ENCODE measurements at places on chromosomes 6 and 20.

DNA sequence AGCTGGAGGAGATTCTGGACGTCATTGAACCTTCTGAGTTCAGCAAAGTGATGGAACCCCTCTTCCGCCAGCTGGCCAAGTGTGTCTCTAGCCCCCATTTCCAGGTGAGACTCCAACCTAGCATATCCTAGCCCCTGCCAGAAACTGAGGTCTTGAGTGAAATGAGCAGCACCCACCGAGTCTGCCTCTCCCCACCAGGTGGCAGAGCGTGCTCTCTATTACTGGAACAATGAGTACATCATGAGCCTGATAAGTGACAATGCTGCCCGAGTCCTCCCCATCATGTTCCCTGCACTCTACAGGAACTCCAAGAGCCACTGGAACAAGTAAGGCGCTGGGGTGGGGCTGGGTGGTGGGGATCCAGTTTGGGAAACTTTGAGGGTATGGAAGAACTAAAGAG, 4.6 kb downstream of the MEA1 start:
- DNase-seq: no peak

- DNase-seq: no peak
Observed at GRCh38 chr6:36247693-36248092, 22.2 kb upstream of the PNPLA1 start.

DNA sequence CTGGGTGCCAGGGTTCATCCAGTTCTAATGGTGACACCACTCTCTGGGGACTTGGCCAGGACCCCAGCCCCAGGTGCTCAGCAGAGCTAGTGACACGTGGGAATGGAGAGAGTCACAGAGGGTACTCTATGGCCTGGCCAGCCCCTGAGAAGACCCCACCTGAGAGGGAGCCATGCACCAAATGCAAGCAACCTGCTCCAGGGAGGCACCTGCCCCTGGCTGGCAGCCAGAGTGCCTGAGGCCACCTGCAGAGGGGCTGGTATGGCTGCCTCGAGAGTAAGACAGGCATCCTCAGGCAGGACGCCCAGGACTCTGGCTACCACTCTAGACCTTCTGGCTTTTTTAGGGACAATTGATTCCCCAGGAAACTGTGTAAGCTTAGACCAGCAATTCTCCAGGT, 38.6 kb upstream of the CST7 start:
- no peak for DNase-seq

DNA sequence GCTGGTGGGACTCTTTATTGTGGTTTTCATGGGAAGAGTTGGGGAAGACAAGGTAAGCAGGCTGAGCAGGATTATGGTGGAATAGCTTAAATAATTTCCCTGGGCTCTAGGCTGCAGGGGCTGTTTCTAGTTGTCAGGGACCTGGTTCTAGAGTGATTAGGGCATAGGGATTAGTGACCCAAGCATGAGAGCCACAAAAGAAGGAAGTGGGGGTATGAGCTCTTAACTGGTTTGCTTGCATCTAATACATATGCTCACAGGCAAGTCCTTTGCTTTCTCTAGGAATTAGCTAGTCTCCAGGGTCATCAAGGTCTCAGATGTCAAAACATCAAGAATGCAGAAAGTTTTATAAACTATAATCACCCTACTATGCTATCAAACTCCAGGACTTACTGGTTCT, 67.5 kb upstream of the NRN1 start:
- no peak for DNase-seq

DNA sequence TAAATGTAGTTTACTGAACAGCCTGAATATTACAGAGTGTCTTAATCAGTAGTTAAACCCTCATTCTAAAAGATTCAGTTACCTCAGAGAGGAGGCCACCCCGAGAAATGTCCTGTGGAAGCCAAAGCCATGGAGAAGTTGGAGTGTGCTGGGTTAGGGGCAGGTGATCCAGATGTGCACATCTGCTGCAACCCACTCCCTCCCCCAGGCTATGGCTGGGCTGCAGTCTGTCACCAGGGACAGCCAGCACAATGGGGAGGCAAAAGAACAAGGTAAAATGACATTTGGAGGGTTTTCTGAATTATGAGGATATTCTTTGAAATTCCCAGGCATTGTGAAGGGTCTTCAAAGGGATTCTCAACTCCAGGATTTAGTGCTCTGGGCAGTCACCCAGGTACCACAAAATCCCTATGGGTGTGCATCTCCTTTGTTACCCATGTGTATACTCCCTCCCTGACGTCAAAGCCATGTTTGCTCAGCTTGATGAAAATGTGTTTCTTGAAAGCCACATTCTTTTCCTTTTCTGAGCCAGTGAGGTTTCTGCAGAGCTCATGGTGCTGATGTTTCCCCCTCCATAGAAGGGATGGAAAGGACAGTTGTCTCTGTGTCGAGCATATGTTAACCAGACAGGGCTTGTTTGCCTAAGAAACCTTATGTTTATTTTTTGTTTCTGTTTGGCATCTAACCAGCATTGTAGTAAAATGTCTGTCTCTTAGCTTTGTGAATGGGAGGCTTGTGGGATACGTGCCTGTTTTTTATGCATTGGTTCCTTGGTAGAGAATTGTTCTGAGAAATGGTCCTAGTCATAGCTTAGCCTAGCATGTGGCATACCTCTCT, 212.3 kb upstream of the TBX18 start:
- no peak for DNase-seq

DNA sequence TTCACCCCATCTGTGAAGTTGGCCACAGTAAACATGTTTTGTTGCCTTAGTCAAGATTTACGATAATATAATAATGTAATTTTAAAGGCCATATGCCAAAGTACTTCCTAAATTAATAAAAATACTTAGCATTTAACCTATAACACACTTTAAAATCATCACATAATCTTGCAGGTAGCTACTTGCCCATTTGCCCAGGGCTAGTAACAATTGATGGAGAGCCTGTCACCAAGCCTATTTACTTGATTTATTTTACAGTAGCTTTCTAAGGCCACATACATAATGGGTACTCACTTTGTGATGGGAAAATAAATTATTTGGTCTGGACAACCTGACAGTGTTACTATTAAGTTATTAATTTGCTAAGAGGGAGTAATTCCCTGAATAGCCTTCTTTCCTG, 14.5 kb downstream of the BTBD9 start:
- no peak for DNase-seq

DNA sequence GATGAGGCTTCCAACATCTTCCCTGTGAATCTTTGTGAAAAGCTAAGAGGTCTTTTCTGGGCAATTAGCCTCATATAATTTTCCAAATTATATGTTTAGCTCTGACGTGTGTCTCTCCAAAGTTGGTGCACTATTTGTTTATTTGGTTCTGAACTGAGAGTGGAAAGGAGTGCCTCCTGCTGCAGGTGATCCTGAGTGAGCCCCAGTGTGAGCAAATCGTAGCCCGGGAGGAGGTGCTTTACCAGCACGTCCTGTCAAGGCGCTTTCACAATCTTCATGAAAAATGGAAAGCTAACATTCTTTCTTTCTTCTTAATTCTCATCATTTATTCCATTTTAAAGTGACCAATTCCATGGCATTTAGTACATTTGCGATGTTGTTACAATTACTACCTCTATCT, 231.9 kb downstream of the BMP2 start:
- no peak for DNase-seq

DNA sequence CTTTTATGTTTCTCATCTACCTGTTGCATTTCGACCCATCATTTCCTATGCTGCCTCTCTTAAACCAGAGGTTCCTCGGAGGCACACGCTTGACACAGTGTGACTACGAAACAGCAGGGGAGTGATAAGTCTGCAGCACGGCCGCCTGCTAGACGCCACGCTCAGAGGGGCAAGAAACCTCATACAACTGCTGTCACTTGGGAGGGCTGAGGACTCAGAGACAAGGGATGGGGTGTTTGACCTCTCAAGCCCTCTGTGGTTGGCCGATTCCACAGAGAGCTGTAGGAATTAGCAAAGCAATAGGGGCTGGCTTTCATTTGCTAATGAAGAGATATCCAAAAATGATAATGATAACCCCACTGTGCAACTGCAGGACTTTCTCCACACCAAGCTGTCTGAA, 372.5 kb downstream of the ZFAND3 start:
- no peak for DNase-seq

- DNase-seq: peak; percentile 30
Observed at GRCh38 chr6:167581637-167582036, 245.1 kb upstream of the AFDN start.

DNA sequence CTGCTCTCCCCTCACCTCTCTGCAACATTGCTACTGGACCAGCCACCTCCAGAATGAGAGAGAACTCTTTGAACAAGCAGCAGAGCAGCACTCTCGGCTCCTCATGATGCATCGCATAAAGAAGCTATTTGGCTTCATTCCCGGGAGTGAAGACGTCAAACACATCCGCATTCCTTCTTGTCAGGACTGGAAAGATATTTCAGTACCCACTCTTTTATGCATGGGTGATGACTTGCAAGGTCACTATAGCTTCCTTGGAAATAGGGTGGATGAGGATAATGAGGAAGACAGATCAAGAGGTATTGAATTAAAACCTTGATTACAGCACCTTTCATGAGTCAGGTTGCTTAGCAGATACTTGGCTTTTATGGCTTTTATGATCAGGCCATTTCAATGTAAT, 4.3 kb downstream of the CALHM4 start:
- DNase-seq: peak; percentile 60

DNA sequence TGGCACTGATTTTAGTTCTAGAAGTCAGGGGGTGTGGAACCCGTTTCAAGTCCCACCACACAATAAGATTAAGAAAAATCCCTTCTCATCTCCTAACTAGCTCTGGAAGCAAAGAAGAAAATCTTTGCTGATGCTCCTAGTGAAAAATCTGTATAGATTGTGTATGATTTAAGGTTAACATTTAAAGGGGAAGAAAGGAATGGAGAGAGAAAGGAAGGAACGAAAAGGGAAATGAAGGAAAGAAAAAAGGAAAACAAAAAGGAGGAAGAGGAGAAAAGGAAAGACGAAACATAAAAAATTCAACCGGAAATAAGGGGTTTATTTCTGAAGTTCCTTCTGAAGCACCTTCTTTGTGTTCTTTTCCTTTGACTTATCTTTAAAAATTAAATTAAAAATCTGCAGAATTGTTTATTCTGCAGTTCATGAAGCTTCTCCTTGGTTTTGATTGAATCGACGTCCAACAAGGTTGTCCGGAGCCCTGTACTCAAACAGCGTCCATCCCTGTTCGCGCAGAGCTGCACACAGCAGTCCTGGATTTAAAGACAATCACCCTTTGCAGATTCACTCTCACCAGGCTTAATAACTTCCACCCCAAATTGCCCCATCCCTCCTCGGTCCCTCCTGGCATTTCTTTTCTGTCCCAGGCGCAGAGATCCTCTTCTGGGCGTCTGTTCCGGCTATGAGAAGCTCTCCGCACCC, 1.6 kb upstream of the TFAP2B start:
- DNase-seq: no peak

DNA sequence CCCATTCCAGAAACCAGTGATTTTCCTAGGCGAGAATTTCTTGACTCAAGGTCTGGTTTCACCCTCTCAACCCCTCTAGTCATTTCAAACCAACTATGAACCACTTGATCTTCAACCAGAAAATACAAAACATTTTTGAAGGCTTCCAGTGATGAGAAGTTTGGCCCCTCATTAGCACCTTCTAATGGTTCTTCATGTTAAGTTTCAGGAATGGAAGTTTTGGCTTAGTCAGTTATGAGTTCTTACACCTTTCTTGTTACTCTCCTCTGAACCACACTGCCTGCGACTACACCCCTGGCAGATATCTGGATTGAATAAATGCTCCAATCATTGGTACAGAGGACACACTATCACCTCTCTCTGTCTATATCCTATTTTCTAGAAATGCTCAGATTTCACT, 67.2 kb downstream of the GJA10 start:
- DNase-seq: no peak

- DNase-seq: no peak
Observed at GRCh38 chr6:30135147-30135546, 793 bp upstream of the TRIM40 start.

DNA sequence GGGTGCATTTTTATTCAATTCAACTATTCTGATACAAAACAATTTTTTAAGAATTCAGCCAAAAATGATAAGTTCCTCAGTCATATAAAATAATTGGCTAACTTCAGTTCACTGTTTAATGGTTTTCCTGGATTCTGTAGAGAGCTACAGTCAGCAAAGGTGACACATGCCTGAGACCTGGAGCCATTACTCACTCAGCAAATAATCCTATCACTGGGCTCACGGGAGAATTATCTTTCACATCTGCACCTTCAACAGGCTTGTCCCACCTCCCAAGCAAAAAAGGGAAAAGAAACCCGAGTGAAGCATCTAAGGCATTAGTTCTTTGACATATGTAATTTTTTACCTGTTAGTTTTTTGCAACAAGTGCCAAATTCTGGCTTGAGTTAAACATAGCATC, 34.9 kb upstream of the FOXA2 start:
- DNase-seq: no peak

DNA sequence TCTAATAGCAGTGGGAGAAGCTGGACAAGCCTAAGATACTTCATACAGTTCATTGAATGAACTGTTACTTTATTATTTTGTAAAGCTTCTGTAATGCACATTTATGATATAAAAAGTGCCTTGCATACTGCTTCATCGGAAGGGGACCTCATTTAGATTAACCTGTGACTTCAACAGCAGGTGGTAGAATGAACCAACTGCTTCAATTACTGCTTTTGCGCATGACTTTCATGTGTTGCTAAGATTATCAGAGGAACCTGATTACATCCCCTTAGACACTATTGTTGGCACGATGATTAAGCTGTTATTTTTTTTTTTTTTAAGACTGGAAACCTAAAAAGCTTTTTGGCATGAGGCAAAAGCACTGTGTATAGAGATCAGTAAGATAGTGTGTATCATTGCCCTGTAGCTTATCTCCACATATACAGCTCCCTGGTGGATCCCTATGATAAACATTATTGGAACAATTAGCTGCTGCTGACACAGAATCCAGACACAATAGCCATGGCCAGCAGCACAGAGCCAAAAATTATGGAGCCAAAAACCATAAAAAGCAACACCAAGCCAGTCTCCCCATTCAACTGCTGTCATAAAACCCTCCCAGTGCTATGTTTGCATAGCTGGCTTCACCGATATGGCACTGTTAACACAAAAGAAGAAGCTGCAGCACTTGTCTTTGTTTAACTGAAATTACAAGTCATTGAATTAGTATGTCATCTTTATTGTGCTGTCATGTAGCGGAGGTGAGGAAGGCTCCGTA, 731.6 kb upstream of the MMS22L start:
- no peak for DNase-seq

GRCh38 chr6:101931766-101932165, 538.3 kb downstream of the GRIK2 start:
- no peak for DNase-seq

- DNase-seq: no peak
Observed at GRCh38 chr6:1849691-1850090, 240.0 kb downstream of the FOXC1 start.

GRCh38 chr6:107576852-107577251, 86.9 kb downstream of the SOBP start:
- no peak for DNase-seq

DNA sequence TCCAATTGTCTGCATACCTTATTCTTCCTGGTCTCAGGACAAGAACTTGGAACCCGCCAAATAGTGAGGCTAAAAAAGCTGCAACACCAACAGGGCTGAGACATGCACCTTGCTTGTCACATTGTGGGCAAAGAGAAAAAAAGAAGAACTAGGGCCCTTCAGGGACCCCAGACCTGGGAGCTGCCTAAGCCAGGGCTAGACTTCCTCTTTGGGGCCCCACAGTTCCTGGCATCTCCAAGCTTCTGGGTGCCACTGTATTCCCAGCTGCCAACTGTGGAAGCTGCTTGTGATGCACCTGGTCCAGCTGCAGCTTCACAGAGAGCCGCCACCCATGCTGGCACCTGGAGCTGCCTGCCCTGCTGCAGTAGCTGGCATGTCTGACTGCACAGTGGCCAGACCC, 370.6 kb downstream of the CD83 start:
- no peak for DNase-seq
